BJ (cell line): ENCODE measurements at places on chromosomes 1 and 21.

GRCh38 chr1:111908011-111908621 lies 81.4 kb downstream of the KCND3 start:
- no peak for DNase-seq

- DNase-seq, result no peak
These were observed 71.1 kb downstream of the EPB41 start for GRCh38 chr1:28985427-28985826.

DNA sequence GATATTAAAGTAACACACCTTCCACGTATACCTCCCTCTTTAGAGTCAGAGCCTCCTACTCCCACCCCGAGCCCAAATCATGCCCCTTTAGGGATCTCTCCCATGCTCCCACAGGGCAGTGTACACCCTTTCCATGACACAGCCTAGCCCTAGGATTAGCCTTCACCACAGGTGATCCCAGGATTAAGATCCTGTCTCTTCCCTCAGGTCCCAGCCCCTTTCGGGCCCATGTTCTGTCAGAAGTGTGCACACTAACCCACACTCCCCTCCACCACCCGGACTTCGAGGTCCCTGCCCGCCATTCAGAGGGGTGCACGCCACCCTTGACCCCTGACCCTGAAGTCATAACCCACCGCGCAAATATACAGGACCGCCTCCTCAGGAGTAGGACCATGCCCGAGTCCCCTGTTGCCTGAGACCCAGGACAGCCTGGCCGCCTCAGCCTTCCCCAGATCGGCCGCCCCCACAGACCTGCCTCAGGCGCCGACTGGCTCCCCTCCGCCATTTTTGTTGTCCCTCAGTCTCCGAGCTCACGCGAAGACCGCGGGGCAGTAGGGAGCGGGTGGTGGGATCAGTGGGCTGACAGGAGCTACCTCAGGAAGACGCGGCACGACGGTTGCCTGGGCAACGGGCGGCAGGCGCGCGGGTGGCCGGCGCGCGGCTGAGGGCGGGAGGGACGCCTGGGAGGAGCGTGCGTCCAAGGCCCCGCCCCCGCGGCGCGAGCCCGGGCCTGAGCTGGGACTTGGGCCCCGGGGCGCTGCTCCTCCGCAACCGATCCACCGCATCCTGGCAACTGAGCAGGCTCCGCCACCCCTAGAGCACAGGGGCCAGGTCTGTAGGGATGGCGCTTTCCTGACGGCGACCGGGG lies at the start of gene AGBL4:
Gene AGBL4, minus strand, starts transcription at position 663 of the 868 bp plus-strand sequence.
- DNase-seq, result no peak

GRCh38 chr1:107807855-107808254 lies 157.1 kb downstream of the VAV3 start:
- DNase-seq, result no peak

DNA sequence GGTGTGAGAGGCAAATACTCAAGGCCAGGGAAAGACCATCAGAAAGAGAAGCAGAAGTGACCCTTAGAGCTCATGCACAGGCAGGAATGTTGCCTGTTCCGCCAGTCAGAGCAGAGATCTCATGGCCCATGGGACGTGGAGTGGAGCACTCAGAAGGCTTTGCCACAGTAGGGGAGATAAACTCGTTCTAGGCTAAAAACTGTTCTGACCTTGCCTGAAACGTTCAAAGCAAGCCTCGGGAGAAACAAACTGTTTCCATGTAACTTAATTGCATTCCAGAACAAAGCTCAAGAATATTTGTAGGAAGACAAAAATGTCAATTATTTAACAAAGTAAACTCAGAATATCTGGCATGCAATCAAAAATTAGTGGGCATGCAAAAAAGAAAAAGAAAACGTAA lies 20.7 kb upstream of the SLC19A1 start:
- no peak for DNase-seq

DNA sequence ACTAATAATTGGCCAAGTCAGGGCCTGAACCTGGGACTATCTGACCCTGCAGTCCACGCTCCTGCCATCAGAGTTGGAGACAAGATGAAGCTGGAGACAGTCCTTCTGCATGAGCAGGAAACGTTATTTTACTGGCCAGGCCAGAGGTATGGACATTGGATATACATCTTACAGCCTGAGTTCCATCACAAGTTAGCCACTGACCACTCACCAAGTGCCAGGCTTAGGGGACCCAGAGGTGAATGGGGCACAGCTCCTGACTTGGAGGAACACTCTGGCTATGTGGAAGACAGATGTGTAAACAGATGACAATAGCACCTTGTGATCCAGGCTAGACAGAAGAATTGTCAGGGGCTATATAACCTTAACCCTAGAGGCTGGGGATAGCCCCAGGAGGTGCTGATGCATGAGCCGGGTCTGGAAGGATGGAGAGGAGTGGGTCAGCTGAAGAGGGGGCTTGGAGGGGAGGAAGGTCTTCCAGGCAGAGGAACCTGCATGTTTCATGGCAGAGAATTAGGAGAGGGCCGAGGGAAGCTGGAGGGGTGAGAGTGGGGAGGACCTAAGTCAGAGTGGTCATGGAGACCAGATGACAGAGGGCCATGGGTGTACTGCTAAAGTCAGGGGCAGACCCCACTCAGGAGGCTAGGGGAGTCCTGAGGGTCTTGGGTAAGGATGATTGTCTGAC lies 52.5 kb upstream of the DMRTB1 start:
- no peak for DNase-seq
